ENCODE measurements at places on chromosomes 7 and 10.

GRCh38 chr10:48399551-48399950 is 93.1 kb downstream of the MAPK8 start:
- DNase-seq = no peak

GRCh38 chr7:84145892-84146291 is 48.7 kb downstream of the SEMA3A start:
- no peak for DNase-seq

- DNase-seq = no peak
Measured at GRCh38 chr7:50629238-50629901, 64.2 kb upstream of the DDC start.

DNA sequence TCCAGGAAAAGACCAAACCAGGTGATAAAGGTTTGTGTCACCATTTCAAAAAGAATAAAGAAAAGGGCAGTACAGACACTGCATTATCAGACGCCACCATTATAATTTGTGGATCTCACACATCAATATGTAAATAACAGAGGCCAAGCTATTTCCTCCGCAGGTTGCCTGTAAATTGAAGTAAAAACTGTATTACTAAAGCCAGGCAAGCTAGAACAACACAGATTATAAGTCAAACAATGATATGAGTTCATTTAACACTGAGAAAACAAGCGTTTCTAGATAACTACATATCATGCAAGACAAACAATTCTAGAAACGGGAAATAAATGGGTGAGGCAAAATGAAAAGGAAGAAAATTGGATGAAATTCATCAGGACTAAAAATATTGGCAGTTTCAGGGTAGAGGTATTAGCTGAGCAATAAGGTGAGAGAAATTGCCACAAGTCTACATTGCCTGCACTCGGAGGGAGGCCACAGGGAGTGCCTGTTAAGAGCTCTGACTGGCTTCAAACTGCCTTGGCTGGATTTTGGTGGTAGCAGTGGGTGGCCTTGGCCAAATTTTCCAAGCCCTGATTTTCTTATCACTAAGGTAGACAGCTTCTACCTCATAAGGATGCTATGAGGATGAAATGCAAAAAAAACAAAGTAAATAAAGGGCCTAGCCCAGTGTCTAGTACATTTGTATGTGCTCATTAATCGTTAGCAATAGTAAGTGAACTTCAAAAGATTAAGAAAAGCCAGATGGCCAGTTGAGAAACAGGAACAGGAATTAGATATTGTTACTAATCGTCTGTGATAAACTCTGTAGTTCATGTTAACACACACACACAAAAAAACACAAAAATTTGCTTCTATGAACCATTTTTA is 240.0 kb upstream of the NFE2L3 start:
- DNase-seq = no peak

Data from CD4-positive, alpha-beta T cell treated with Interleukin-2 at 100 ng/mL for 4 hours (primary cell).